Muscle of leg (tissue), 16 donors: ENCODE measurements at places on chromosomes 11 and 22.

GRCh38 chr22:42937164-42937843 is 77.6 kb downstream of the PACSIN2 start:
- H3K27me3 ChIP-seq: no peaks in the 10 kb centered on the region
- no peak for DNase-seq
- H3K27ac ChIP-seq: no peak overlapping the region

DNA sequence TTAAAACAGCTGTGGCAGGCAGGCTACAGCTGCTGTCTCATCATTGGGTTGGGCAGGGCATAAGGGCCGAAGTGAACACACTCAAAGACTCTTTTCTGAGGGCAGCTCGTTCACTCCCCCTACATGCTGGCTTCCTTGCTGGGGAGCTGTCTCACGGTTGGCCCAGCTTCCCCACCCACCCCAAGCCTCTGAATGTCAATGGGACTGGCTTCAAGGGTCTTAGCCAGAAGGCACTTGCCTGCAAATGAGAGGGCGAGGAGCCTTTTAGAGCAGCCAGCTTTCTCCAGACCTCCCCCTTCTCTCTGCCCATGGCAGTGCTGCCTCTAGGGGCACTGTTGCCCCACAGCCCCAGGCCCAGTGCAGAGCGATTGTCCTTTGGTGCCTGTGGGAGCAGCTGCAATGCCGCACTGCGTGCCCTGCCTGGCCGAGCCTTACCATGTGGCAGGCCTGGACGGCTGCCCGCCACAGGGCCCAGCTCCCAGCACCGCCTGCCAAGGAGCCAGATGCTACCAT is 94.7 kb upstream of the RASSF10 start:
- H3K27me3 ChIP-seq: no peaks in the 10 kb centered on the region
- peaks cover 16% of the 10 kb centered on the region for H3K36me3 ChIP-seq
- peak overlapping the region; percentile 92 for H3K27ac ChIP-seq
- peaks cover 23% of the 10 kb centered on the region for H3K4me1 ChIP-seq
- peak; percentile 90 for DNase-seq

DNA sequence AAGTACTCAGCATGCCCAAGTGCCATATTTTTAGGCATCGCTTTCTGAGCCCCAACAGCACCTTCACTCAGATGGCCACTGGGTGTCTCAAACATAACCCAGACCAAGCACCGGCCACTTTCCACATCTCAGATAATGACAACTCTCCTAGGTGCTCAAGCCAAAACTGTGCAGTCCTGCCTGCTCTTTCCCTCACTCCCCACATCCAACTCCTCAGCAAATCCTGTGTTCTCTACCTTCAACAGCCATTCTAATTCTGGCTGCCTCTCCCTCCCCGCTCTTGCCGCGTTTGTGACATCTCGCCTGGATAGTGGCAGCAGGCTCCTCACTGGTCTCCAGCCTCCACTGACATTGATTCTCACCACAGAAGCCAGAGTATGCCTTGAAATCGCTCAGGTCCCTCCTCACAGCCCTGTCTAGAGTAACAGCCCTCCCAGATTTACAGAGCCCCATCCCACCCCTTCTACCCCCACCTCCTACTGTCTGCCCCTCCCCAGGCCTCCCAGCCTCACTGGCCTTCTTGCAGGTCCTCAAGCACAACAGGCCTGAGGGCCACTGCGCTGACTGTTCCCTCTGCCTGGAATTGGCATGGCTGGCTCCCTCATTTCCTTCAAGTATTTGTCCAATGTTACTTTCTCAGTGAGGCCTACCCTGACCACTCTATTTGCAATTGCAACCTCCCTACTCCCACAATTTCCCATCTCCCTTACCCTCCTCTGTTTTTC is 1.3 kb upstream of the PHETA2 start:
- no peaks in the 10 kb centered on the region for H3K27me3 ChIP-seq
- H3K4me1 ChIP-seq: peaks cover 47% of the 10 kb centered on the region
- peaks cover 27% of the 10 kb centered on the region for H3K36me3 ChIP-seq
- H3K27ac ChIP-seq: no peak overlapping the region

- H3K4me1 ChIP-seq: peaks cover 36% of the 10 kb centered on the region
- H3K36me3 ChIP-seq: no peaks in the 10 kb centered on the region
- H3K4me3 ChIP-seq: no peak overlapping the region
- H3K27me3 ChIP-seq: no peaks in the 10 kb centered on the region
These were observed 18.6 kb downstream of the EMID1 start for GRCh38 chr22:29224121-29224858.

DNA sequence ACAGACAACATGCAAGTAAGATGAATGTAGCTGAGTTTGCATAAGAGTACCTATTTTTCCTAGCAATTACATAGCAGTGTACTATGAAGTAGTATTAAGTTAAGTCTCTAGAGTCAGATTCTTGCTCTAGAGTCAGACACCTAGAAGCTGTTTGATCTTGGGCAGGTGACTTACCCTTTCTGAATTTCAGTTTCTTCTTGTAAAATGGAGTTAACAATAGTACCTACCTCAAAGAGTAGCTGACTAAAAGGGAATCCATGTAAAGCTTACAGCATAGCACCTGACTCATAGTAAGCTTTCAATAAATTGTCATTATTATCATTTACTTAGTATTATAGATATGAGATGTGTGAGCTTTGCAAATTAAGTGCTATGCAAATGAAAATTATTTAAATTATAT is 47.8 kb upstream of the PTPRJ start:
- no peaks in the 10 kb centered on the region for H3K36me3 ChIP-seq
- no peak overlapping the region for H3K4me3 ChIP-seq
- no peak for DNase-seq
- no peak overlapping the region for H3K27ac ChIP-seq

DNA sequence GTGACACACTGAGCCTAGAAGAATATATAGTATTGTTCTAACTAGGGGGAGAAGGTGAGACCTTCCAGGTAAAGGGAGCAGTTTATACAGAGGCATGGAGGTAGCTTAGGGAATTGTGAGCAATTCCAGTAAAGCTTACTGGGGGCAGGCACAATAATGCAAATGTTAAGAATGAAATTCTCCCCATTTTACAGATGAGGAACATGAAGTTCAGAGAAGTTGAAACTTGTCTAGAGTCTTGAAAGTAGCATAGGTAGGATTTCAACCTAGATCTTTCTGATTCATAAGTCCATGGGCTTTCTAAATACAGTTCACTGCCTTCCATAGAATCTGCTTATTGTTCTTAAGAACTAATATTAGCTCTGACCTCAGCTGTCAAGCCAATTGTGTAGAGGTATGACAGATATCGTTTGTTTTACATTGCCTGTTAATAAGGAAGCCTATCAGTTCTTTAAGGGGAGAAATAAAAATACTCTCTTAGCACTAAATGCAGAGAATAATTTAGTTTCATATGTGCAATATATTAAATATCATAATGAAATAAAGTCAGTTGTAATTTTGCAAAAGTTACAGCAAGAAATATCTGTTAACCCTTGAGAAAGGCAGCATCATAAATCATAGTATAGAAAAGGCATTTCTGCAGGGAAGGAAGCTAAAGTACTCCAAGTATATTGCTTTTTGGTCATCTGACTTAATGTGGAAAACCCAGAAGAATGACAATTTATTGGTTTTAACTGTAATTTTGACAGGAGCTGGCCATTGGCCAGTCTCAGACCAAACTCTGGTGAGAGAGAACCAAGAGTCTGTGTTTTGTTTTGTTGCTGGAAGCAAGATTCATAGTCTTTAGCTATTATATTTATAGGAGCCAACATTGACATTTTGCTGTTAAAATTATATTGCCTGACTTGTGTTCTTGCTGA is 181.8 kb downstream of the UVRAG start:
- H3K4me1 ChIP-seq: no peaks in the 10 kb centered on the region
- no peak overlapping the region for H3K27ac ChIP-seq

GRCh38 chr11:36976741-36977140 is 378.7 kb upstream of the RAG2 start:
- H3K27ac ChIP-seq: peak overlapping the region; percentile 39
- peaks cover 3% of the 10 kb centered on the region for H3K4me1 ChIP-seq
- H3K36me3 ChIP-seq: no peaks in the 10 kb centered on the region
- H3K27me3 ChIP-seq: no peaks in the 10 kb centered on the region
- DNase-seq: peak; percentile 87
- no peak overlapping the region for H3K4me3 ChIP-seq

DNA sequence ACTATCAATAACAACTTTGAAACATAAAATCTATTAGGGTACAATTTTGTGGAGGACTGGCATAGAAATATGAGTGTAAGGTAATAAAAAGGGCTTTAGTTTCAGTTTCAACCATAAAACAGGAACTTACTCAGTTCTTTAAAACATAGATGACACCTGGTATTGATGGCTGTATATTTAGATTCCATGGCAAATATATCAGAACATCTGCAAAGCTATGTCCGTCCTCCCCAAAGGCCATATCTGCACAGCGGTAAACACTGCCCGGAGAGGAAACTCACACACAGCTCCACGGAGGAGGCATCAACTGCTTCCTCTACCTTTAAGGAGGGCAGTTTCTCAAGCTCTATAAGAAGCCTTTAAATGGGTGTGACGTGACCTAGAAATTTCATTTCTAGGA is 993.3 kb downstream of the BRD1 start:
- H3K4me1 ChIP-seq: no peaks in the 10 kb centered on the region
- no peaks in the 10 kb centered on the region for H3K36me3 ChIP-seq
- DNase-seq: no peak

GRCh38 chr11:77088236-77089003 is 14.2 kb upstream of the OMP start:
- H3K4me1 ChIP-seq: peaks cover 21% of the 10 kb centered on the region
- H3K27ac ChIP-seq: no peak overlapping the region
- H3K27me3 ChIP-seq: no peaks in the 10 kb centered on the region
